ENCODE measurements at places on chromosomes 3 and 15.

DNA sequence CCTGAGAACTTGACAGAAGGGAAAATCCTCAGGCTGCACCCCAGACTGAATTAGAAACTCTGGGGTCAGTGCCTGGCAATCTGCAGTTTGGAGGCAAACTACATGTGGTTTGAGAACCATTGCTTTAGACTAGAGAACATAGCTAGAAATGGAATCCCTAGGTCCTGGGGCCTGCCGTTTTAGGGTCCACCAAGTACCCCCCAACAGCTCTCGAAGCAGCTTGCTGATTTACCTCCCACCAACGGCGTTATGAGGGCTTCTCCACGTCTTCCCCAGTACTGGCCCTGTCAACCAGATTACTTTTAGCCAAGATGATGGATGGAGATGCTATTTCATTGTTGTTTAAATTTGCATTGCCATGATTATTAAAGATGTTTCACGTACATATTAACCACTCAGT is 272.5 kb downstream of the XXYLT1 start:
- DNase-seq, result no peak

DNA sequence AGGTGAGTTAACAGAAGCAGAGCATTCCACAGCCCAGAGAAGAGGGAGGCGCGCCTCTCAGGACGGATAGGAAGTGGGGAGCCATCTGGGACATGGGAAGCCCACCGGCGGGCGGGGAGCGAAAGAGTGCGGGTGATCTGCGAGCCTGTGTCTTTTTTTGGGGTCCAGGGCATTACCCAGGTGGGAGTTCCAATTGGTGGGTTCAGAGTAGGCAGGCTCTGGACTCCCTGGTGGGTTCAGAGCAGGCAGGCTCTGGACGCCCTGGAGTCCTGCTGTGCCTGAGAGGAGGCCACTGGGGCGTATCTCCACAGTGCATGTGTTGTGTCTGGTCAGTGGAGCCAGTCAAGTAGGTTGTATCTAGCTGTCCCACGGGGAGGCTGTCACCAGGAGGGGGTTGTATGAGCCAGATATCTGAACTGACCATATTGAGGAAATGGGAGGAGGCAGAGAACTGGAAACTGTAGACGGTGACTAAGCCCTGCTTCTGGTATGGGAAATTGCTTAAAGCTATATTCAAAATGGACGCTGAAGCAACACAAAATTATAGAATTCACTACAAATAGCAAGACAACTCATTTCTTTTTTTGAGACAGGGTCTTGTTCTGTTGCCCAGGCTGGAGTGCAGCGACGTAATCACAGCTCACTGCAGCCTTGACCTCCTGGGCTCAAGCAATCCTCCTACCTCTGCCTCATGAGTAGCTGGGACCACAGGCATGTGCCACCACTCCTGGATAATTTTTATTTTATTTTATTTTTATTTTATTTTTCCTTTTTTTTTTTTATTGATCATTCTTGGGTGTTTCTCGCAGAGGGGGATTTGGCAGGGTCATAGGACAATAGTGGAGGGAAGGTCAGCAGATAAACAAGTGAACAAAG is 34.5 kb upstream of the CHST2 start:
- DNase-seq, result no peak

DNA sequence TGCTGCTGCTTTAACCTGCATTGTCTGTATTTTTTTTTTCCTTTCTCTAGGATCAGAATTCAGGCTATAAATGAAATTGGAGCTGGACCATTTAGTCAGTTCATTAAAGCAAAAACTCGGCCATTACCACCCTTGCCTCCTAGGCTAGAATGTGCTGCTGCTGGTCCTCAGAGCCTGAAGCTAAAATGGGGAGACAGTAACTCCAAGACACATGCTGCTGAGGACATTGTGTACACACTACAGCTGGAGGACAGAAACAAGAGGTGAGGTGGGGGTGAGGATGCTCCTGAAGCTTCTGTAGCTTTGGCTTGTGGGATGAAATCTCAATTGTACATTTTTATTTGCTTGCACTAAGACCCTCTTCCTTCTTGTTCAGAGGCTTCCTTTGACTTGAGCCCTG is 85.7 kb downstream of the GHSR start:
- no peak for DNase-seq

GRCh38 chr3:117510396-117510795 is 800.8 kb downstream of the TUSC7 start:
- no peak for DNase-seq

DNA sequence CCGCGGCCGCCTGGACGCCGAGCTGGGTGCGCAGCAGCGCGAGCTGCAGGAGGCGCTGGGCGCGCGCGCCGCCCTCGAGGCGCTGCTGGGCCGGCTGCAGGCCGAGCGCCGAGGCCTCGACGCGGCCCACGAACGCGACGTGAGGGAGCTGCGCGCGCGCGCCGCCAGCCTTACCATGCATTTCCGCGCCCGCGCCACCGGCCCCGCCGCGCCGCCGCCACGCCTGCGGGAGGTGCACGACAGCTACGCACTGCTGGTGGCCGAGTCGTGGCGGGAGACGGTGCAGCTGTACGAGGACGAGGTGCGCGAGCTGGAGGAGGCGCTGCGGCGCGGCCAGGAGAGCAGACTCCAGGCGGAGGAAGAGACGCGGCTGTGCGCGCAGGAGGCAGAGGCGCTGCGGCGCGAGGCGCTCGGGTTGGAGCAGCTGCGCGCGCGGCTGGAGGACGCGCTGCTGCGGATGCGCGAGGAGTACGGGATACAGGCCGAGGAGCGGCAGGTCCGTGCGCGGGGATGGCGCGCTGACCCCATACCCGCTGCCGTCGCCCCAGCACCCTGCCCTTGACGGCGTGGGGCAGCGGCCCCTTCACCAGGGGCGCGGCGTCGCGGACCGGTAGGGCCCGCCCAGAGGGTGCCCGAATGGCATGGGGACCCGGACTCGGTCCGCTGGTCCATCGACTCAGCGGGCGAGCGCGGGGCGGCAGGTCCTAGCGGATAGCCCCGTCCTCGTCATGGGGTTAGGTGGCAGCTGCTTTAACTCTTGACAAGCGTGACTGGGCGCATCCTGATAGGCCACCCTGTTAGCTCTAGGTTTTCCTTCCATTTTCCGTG is 848 bp downstream of the SYNM start:
- DNase-seq, result no peak

- no peak for DNase-seq
Observed at GRCh38 chr3:31533169-31534064, 692 bp downstream of the STT3B start.

DNA sequence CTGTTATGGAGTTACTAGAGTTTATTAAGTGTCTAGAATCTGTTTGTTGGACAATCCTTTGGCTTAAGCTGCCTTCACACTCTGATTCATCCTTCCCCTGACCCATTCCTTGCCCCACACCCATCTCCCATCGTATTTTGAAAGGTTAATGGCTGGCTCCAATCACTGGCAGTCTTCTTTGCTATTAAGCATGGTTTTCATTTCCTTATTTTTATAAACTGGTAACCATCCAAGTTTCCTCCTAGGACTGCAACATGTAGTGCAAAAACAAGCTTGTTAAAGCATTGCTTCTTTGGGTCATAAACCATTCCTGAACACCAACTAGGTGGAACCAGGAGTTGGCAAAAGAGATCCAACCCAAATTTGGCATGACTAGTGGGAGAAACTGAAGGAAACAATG is 148.4 kb downstream of the DTWD1 start:
- DNase-seq, result no peak

- DNase-seq, result no peak
Observed at GRCh38 chr3:134242649-134243617, 7.7 kb downstream of the RYK start.

GRCh38 chr3:57903124-57903890 is 104.9 kb upstream of the FLNB start:
- DNase-seq, result no peak

GRCh38 chr3:184645336-184645735 is 66.5 kb downstream of the MAGEF1 start:
- no peak for DNase-seq

All from SHP77 treated with DMSO at 0.1 percent for 48 hours (cell line).